Endothelial cell of umbilical vein (primary cell): ENCODE measurements at places on chromosomes 3 and 15. TPM values are rescaled to one million over a fixed set of nuclear protein-coding genes. Genes with fewer than 3 reads are reported as not detected.

The SLC7A14 gene
- 0.02 and 0.07 TPM in 2 replicates for total RNA-seq

DNA sequence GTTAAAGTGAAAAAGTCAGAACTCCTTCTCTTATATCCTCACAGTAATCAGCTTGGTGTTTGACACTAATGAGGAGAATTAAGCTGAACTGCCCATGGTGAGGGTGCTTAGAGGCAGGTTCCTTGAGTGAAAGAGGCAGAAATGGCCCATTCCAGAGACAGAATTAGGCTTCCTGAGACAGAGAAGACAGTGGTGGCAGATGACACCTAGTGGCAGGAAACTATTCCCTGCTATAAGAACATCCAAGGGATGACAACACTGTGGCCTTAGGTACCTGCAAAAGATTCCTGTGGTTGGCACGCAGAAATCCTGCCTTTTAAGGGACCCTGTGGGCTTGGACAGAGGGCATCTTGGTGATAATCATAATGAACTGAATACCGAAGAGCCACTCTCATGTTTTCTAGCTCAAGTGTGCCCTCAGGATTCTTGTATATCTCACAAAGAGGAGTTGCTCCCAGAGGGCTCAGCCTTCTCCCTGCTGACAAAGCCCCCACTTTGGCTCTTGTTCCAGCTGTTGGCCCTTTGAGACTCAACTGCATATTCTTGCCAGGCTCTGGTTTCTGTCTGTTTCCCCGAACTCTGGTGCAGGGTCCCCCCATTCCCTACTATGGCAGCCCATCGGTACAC lies 56.0 kb downstream of the KBTBD12 start:
- DNase-seq: peak; percentile 27

The RASL12 gene
- total RNA-seq: not detected in 2 replicates

The HTR3E gene
- total RNA-seq: not detected in 2 replicates

The SAXO2 gene
- total RNA-seq: 0.67 and 5.2 TPM in 2 replicates

GRCh38 chr15:43383070-43383469 lies 12.2 kb downstream of the TUBGCP4 start:
- no peak for DNase-seq

The GLDN gene
- total RNA-seq: not detected in 2 replicates

- DNase-seq: peak; percentile 84
Observed at GRCh38 chr3:69330891-69331400, 54.9 kb downstream of the FRMD4B start.

DNA sequence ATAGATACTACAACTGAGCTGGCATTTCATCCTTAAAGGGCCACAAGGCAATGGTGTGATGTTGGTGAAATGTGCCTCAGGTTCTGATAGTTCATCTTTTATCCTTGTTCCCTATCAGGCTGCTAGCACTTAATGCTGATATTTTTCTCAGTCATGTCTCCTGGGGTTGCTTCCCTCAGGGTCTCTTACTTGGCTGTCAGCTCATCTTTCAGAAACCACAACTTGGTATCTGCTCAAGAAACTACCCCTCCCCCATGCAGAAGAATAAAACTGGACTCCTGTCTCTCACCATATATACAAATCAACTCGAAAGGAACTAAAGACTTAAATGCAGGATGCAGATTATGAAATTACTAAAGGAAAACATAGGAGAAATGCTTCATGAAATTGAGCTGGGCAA lies 308.1 kb downstream of the CHST2 start:
- no peak for DNase-seq

The PARP15 gene
- total RNA-seq: 0.99 and 1.4 TPM in 2 replicates

GRCh38 chr15:97717806-97718205 lies 242.7 kb upstream of the ARRDC4 start:
- no peak for DNase-seq

DNA sequence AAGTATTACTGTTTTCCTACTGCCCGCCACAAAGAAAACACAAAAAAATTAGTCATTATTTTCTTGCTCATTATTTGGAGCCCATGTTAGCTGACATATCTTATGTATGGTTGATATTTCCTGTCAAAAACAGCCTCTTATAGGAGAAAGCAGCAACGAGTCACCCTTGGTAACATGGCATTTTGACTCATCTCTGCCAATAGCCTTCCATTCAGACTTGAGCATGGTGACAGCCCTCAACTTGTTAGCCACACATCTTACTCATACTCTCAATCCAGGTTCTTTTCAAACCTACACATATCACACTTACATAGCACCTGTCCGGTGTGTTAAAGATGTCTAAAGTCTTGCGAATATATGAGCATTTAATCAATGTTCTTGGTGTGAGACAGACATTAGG lies 109.4 kb upstream of the SAMMSON start:
- peak; percentile 53 for DNase-seq

The GOLGA8N gene
- 4.5 and 4.8 TPM in 2 replicates for total RNA-seq

The AGBL1 gene
- total RNA-seq: not detected in 2 replicates

DNA sequence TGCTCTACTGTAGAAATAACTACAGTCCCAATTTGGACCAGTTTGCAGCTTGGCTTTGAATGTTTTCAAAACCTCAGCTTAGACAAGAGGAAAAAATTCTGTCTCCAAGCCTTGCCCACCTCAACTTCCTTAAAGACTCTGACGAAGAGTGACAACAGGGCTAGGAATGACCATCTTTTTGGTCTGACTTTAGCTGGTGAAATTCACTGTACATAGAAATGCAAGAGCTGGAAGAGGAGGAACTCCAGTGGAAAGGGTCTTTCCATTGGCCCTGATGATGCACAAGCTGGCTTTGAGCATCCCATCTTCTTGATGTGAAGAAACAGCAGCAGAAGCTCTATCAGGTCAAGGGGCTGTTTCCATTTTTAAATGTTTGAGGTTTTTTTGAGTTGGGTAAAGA lies 22.7 kb upstream of the SH3BP5 start:
- no peak for DNase-seq

DNA sequence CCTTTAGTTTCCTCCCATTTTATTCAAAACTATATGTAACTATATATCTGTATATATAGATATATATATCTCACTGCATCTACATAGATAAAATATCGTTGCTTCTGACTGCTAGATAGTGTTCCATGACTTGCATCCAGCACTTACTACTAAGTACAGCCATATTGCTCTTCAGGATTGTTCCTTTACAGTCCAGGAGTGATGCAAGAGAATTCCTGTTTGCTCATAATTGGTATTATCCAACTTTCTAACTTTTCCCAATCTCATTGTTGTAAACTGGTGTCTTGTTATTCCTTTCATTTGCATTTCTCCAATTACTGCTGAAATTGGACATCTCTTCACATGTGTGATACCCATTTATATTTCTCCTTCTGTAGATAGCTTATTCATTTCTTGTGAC lies 99.8 kb upstream of the STRIT1 start:
- no peak for DNase-seq

The NUSAP1 gene
- total RNA-seq: 101 and 109 TPM in 2 replicates

DNA sequence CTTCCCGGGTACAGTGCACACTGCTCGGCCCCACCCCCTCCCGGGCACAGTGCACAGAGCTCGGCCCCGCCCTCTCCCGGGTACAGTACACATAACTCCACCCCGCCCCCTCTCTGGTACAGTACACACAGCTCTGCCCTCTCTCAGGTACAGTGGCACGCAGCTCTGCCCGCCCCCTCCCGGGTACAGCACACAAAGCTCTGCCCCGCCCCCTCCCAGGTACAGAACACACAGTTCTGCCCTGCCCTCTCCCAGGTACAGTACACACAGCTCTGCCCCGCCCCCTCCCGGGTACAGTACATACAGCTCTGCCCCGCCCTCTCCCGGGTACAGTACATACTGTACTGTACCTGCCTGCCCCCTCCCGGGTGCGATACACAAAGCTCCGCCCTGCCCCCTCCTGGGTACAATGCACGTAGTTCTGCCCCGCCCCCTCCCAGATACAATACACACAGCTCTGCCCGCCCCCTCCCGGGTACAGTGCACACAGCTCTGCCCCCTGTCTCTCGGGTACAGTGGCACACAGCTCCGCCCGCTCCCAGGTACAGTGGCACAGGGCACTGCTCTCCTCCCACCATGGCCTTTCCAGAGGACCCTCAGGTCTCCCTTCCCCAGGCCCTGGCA lies 16.4 kb upstream of the PRR20G start:
- DNase-seq: no peak

GRCh38 chr3:153373606-153374005 lies 211.6 kb downstream of the RAP2B start:
- no peak for DNase-seq

- DNase-seq: no peak
Observed at GRCh38 chr3:34808287-34808686, 831.0 kb upstream of the ARPP21 start.

- DNase-seq: peak; percentile 22
Observed at GRCh38 chr3:142850395-142851023, 38.4 kb downstream of the PCOLCE2 start.

GRCh38 chr3:171234298-171235010 lies 207.9 kb upstream of the SLC2A2 start:
- DNase-seq: no peak

The IL5RA gene
- not detected in 2 replicates for total RNA-seq

DNA sequence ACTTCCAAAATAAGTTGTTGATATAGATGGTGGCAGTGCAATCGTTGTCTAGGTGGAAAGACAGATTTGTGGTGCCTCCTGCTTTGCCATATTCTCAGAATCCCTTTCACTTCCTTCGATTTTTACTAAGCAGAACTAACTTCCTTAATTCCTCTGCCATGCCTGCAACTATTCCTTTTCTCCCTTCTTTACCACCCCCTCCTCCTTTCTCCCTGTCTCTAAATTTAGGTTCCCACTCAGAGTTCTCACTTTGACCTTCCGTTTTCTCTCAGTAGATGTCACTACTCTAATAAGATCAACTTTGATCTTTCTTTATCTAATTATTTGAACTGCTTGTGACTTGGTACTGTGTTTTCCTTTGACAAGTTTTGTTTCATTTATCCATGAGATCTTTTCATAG lies 351.2 kb downstream of the LPP start:
- DNase-seq: no peak

DNA sequence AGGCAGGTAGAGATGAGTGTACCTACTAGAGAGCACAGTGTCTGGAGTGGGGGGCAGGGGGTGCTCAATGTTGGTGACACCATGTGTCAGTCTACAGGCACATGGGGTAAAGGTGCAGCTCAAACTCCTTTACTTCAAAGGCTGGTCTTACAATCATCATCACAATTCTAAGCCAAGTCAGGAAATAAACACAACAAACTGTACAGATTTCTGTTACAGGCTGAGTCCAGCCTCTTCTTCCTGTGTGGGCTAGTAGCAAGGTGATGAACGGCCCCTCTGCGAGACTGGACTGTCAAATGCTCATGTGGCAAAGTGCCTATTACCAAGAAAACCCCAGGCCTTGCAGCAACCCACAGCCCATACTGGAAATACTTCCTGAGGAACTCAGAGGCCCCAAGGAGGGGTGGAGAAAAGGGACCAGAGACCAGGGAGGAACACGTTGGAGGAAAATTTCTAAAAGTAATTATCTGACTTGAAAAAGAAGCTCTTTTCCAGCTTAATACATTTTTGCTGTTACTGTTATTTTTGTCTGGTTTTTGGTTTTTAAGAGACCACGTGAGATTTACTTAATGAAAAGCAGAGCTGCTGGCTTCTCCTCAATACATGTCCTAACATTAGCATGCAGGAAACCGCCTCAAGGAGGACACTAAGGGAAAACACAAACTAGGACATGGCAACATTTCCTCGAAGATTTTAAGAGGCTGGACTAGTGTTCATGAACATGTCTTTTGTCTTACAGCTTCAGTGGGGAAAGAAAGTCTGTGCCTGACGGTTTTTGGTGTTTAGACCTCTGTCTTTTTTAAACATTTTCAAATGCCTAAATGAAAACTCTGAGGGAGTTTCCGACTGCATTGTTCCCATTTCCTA lies 29.5 kb downstream of the TBC1D2B start:
- peak; percentile 45 for DNase-seq

DNA sequence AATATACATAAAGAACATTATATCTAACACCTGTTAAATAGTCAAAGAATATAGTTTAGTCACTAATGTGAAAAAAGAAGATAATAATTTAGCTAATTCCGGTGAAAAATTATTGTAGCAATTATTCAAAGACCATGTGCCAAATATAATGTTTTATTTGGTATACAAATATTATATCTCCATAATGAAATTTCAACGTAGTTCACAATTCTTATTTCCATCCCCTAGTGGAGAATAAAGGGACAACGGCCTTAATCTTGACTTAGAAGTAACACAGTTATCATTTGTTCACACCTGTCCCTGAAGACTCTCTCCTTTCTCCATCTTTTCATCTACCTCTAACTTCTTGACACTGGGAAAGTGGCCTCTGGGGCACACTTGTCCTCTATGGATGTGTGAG lies 213.4 kb downstream of the ERC2 start:
- DNase-seq: no peak

The TMEM45A gene
- total RNA-seq: 5.4 and 5.6 TPM in 2 replicates

DNA sequence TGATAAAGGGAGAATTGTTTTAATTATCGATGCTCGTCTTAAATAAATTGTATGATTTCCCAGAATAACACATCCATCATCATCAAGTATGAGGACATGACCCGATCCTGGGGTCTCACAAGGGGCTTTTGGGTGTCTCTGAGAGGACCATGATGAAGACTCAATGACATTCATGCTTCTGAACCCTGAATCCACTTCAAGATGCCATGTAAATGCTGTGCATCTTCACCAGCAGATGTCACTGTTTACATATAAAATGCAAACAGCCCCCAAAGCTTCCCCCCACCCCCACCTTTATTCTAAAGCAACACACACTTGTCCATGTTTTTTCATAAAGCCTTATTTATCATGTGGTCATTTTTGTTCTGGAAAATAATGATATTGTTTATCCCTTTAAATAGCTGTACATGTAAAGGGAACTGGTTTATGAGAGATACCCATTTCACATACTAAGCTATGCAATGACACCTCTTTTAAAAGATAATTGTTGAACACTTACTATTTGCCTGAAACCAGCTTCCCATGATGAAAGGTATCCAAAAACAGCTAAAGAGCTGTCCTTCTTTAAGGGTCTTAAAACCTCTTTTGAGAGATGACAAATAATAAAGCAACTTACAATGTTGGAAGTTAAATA lies 69.7 kb upstream of the UBE3A start:
- DNase-seq: no peak

GRCh38 chr3:17090280-17090983 lies 205.7 kb downstream of the PLCL2 start:
- DNase-seq: no peak

DNA sequence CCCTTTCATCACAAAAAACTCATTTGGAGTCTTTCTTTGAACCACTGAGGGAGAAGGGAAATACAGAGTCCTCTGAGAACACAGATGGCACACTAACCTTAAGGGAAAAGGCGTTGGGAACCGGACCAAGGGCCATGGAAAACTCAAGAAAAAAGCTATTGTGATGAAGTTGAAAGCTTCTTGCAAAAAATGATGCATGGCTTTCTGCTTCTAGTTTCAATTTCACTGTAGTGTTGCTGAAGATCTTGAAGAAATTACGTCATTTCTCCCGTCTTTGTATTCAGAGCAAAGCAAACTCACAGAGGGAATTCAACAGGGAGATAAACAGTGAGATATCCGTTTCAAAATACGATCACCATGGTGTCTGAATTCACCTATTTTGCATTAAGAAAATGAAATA lies 642.3 kb upstream of the ADAMTS9 start:
- DNase-seq: no peak

The STRIT1 gene
- total RNA-seq: not detected in 2 replicates

GRCh38 chr3:56826831-56827722 lies 25.3 kb upstream of the ARHGEF3 start:
- DNase-seq: no peak
